Stimulated activated CD8-positive, alpha-beta memory T cell treated with anti-CD3 and anti-CD28 coated beads, Interleukin-7, amount 100 ng/mL, for 24 hours (primary cell): ENCODE measurements at places on chromosomes 7 and 10.

DNA sequence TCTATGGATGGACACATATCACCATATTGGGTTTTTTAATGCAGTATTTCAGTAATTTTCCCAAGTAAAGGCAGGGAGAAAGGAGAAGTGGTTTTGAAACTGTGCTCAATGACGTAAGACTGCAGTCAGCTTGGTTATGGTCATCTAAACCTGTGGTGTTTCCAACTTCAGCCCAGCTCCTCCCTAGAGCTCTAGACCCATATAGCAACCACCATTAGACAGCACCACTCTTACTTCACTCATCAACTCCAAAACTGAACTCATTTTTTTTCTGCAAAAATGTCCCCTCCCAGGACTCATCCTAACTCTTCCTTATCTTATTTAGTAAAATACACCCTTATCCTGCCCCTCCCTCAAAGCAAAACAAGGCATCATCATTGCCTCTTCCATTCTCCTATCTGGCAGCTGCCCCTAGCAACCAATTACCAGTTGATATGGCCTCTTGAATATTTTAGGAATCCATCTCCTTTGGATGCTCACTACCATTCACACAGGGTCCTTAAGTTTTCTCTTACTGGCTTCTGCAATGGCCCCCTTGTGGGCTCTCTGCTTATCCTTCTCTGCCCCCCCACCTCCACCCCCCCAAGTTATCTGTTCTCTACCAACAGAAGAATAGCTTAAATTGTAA lies 1.5 kb upstream of the RALA start:
- no peak for DNase-seq

- DNase-seq: no peak
These were observed 36.0 kb upstream of the RSU1 start for GRCh38 chr10:16853201-16853600.

GRCh38 chr10:121540732-121541395 lies 57.4 kb downstream of the FGFR2 start:
- DNase-seq: no peak

DNA sequence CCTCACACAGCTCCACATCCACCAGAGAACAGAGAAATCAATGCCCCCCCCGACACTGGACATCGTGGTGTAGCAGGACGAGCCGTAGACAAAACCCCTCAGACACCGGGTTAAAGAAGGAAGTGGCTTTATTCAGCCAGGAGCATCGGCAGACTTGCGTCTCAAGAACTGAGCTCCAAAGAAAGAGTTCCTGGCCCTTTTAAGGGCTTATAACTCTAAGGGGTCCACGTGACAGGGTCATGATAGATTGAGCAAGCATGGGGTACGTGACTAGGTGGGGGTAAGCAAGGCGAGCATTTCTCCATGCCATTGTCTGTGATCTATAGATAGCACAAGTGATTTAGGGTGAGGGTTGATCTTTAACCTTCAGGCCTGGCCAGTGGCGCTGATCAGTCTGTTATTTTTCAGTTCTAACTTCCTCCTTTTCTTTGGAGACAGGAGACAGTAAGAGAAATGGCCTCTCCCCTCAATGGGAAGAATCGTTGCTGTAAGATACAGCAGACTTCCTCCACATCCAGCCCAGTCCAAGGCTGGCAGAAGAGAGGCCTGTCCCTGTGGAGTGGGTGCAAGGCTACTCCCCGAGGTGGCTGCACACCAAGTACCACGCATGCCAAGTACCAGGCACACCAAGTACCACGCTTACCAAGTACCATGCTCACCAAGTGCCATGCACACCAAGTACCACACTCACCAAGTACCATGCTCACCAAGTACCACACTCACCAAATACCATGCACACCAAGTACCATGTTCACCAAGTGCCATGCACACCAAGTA lies 19.5 kb upstream of the PPP2R2D start:
- no peak for DNase-seq
